ENCODE measurements at places on chromosomes 5 and 9. TPM values are rescaled to one million over a fixed set of nuclear protein-coding genes. Genes with fewer than 3 reads are reported as not detected.

Gene SLC36A3
- not detected for polyA plus RNA-seq

Gene C5orf52
- polyA plus RNA-seq = not detected

Gene IFNA13
- polyA plus RNA-seq = not detected

Gene REEP2
- 1.5 TPM for polyA plus RNA-seq

Measured in psoas muscle (tissue), 8 donors.